Tibial nerve (tissue), 4 donors: ENCODE measurements at places on chromosomes 6 and 20.
A peak's percentile ranks its signal among the peaks of the same experiment; 100 is the strongest.

- no peak for DNase-seq
Measured at GRCh38 chr6:56951049-56951831, 3.7 kb upstream of the BEND6 start.

DNA sequence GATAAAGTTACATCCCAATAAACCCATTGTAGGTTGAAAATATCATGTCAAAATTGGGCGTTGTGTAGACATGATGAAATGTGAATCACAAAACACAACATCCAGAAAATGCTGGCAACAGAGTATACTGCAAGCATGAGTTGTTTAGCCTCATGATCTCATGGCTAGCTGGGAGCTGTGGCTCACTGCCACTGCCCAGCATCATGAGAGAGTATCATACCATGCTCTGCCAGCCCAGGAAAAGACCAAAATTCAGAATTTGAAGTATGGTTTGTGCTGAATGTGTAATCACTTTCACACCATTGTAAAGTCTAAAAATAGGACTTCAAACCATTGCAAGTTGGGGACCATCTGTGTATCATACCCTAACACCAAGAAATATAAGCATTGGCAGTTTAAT lies 45.2 kb upstream of the SMAP1 start:
- no peak for DNase-seq

DNA sequence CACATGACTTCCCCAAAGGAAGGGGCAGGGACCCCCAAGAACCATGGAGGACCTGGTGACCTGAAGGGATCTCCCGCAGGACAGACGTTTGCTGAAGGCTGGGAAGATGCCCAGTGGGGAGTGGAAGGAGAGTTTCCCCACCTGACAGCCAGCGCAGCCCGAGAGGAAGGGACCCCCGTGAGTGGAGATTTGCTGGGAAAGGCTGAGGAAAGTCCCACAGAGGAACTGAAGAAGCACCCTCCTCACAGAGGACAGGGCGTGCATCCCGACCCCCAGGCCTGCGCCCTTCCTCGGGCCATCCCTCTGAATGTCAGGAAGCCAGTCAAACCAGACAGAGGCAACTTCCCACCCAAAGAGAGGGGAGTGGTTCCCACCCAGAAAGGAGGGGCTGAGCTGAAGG lies 29.6 kb upstream of the AAR2 start:
- DNase-seq: no peak

- no peak for DNase-seq
Measured at GRCh38 chr6:110714143-110714542, 101.1 kb downstream of the CDK19 start.

GRCh38 chr6:133418108-133418507 lies 177.0 kb downstream of the EYA4 start:
- no peak for DNase-seq

GRCh38 chr6:51856508-51856907 lies 230.9 kb downstream of the PKHD1 start:
- no peak for DNase-seq

DNA sequence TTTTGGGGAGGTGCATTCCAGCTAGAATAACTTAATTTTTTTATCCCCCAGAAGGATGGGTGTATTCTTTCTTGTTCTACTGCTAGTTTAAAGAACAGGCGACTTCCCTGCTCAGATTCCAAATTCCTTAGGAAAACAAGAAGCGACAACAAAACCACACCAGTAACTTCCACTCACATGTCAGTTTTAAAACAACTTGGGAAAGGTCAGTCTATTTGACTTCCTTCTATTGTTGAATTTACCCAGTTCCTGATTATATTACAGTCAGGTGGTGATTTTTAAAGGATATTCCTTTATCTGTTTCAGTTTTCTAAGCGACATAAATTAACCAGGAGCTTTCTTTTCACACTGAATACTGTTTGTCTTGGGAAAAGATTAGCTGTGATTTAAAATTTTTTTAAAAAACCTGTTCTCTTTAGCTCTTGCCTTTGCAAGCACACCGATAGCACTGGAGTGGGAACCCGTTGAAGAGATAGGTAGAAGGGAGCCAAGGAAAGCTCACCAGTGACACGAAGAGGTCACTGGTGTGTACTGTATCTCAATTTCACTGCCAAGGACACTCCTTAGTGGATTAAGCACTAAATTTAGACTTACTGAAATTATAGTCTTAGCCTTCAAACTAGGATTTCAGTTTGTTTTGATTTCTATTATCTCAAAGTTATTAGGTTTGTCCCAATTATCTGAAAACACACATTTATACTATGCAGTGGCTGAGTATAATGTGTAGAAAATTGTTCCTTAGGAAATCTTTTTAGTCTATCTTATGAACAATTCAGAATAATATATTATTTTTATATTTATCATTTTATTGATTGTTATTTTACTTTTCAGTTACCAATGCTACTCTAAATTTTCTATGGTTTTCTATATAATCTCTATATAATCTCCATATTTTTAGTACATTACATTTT lies 22.3 kb downstream of the MARCKS start:
- DNase-seq: peak; percentile 53

DNA sequence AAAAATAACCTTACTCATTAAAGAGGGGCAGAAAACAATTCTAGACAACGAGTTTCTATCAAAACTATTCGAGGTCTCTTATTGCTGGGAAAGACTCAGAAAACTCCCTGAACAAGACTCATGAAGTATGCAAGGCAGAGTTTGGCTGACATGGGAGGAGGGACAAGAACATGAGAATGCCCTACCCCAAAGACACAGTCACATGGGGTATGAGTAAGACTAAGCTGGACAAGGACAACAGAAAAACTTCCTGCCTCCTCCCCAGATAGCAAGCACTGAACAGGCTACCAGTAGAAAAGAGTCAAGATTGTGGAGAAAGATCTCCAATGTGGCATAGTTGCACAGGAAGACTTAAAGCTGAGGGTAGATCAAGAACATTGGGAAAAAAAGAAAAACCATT lies 39.7 kb upstream of the PHIP start:
- DNase-seq: no peak

GRCh38 chr6:38169977-38170526 lies 350.5 kb downstream of the ZFAND3 start:
- no peak for DNase-seq

DNA sequence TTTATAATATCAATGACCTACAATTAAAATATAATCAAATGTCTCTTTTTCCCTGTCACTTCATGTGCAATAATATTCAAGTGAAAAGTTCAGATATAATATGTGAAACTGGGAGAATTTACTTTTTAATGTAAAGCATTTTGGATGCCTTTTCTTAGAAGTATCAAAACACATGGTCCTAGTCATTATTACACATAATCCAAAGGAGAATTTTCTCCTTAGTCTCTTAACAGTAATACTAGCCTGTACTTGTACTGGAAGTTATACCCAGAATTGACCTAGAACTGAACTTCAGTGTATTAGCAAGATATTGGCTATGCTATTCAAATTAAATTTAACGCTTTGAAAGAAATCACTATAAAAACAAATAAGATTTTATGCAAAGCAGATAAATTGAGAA lies 842.6 kb upstream of the MANEA start:
- no peak for DNase-seq

- no peak for DNase-seq
Measured at GRCh38 chr6:11586117-11586516, 48.6 kb downstream of the TMEM170B start.

DNA sequence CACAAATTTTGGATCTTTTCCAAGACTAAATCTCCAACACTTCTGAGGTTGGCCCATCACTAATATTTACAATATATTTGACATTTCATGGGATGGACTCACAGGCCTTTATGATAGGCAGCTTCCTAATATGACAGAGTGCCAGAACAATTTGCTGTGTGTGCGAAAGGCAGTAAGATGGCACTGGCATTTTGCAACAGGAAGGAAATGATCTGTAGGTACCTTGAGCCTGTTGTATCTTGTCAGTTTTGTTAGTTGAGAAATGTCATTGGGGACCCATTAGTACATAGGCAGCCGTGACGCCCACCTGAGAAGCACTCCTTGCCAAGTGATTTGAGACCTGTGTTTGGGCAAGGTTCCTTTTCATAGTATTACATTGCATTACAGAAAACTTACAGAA lies 153.4 kb upstream of the HEY2 start:
- no peak for DNase-seq

GRCh38 chr6:170162011-170162774 lies 128.7 kb downstream of the DLL1 start:
- no peak for DNase-seq

DNA sequence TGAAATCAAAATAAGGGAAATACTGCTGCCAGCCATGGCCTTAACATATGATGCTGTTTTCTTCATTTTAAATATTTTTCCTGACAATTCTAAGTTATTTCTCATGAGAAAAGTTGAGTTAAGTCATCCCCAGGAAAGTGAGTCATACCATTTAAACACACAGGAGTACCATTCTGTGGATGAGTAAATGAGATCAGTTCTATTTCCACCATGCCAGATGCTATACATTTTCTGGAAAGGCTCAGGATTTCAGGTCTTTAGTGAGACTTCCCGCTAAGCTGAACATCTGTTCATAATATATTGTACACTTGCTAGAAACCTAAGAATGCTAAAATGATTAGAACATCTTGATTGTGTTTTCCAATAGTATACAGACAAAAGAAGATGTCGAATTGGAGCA lies 256.2 kb upstream of the MANEA start:
- DNase-seq: no peak

DNA sequence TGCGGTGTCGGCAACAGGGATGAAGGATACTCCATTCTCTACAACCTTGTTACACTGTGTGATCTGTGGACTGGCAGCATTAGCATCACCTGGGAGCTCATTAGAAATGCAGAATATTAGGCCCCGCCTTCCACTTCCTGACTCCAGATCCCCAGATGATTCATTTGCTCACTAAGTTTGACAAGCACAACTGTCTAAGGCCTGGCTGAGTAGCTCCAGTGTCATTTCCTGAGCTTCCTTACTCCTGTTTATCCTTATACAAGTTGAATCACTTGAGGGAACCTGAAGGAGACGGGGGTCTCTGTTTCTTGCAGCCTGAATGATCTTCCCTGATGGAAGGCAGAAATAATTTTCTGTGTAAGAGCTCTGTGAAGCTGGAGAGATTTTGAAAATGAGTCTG lies 32.7 kb upstream of the PROKR2 start:
- no peak for DNase-seq

- DNase-seq: no peak
Measured at GRCh38 chr20:46113113-46113470, 5.0 kb upstream of the CD40 start.

- DNase-seq: no peak
Measured at GRCh38 chr6:138115201-138115600, 8.0 kb upstream of the PERP start.

- no peak for DNase-seq
Measured at GRCh38 chr6:44301782-44302564, 11.2 kb downstream of the AARS2 start.

GRCh38 chr6:127539272-127539671 lies 20.1 kb upstream of the MTCL3 start:
- DNase-seq: no peak

DNA sequence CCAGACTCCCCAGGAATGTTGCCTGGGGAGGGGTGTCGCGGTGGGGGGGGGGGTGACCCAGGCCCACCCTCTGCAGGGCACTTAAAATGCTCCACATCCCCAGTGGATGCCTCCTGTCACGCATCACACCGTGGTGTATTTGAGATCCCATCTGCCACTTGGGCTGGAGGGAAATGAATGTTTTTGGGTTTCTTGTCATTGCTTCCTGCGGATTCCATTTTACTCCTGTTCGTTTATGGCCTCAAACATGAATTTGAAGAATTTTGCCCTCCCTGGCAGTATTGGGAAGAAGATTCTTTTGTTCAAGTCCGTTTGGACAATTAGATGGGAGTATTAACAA lies 544 bp upstream of the KHDC1 start:
- DNase-seq: no peak

GRCh38 chr6:119676230-119676629 lies 326.7 kb upstream of the MAN1A1 start:
- DNase-seq: no peak

- no peak for DNase-seq
Measured at GRCh38 chr20:59428441-59429205, 128.2 kb downstream of the EDN3 start.

DNA sequence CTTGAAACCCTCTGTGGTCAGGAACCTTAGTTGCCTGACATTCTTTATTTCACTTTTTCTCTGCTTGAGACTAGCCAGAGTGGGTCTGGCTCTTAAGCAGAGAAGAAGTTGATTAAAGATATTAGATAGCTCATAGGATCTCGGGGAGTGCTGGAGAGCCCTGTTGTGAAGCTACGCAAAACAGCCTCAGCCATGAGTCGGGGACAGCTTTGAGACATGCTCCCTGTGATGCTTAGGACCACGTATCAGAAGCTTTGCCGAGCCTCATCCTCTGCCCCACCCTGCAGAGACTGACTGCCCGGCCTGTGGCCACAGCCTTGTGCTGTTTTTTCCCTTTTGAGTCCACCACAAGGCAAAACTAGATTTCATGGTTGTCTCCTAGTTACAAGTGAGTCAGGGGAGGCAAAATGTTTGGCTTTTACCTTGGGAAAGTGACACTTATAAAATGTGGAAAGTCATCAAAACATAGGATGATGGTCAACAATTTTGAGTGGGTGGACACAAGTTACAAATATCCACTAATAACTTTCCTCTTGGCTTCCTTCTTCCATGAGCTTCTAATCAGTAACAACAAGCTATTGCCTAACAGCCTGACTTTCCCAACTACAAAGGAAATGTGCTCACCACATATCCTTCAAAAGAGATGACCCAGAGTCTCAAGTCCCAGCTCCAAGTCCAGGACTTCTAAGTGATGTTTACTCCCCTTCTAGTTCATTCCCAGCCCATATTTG lies 108.4 kb downstream of the JAG1 start:
- peak; percentile 64 for DNase-seq

DNA sequence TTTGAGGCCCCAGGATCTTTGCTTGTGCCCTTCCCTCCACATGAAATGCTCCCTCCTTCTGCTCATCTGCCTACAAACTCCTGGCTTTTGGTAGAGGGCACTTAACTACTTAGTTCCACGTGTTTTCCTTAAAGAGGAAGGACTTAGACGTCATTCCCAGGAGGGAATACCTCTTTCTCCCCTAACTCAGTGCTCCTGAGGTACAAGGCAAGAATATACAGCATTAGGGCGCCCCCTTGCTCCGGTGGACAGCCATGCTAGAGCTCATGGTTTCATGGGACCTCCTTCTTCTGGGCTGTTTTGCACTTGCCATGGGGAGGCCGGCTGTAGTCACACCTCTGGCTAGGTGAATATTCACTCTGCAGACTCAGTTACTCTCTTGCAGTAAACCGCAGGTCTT lies 93.8 kb upstream of the LY86 start:
- DNase-seq: peak; percentile 41

DNA sequence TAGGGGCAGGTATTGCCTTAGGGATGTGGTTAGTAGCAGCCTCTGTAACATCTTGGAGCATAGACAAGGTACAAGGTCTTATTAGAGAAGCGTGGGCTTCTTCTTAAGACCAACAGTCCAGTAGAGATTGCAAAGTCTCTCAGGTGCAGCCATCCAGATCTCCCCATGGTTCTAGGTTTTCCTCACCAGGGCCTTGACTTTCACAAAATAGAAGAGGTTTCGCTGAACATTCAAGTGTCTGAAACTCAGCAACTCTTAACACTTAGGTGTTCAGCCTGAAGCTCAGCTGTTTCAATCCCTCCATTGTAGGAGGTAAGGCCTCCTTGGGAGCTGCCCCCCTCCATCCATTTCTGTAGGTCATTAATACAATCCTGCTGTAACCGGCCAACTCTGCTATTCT lies 44.4 kb downstream of the GOPC start:
- no peak for DNase-seq

GRCh38 chr6:26454631-26455030 lies 3.1 kb upstream of the BTN2A1 start:
- no peak for DNase-seq

- no peak for DNase-seq
Measured at GRCh38 chr6:44727651-44728630, 340.4 kb downstream of the CDC5L start.

GRCh38 chr6:38307740-38308139 lies 332.0 kb downstream of the BTBD9 start:
- DNase-seq: no peak
